ENCODE measurements at places on chromosomes 1 and 21.

DNA sequence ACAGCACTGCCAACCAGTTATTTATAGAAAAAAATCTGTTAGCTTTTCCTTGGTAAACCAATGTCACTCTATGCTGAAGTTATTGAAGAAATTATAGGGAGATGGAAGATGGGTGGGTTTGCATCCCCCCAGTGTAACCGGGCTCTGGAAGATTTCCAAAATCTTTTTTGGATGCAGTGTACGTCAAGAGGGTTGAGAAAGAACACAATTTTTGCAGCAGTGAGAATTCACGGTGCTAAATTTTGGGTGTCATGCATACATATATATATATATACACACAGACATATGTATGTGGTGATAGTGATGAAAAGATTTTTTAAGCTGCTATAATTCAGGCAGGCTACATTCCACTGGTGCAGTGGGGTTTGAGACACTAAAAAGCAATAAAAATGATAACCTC is 91.4 kb upstream of the MAGI3 start:
- no peak for DNase-seq

DNA sequence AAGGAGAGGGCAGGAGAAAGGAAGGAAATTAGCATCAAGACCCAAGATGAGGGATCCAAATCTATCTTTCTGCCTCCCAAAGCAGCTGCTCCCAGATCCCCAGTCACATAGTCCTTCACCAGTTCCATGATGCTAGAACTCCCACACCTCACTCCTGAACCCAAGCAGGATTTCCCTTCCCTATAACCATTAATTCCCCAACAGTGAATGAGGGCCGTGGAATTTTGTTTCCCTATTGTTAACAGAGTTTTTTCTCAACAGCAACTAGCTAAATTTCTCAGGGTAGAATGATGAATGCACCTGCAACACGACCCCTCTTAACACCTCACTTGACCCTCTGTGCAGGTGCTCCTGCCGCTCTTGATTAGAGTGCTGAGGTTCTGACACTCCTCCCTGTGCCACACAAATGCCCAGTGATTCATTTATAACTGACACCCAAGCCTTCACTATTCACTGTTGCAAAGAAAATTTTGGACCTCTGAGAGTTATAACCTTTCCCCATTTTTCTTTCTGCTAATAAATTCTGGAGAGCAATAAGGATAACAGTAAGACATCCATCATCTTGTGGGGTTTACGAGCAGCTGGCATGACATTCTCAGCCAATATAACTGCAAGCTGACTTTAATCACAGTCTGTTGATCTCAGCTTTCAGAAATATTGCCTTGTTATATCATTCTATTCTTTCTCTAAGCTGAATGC is 25.4 kb upstream of the NPL start:
- DNase-seq, result no peak

DNA sequence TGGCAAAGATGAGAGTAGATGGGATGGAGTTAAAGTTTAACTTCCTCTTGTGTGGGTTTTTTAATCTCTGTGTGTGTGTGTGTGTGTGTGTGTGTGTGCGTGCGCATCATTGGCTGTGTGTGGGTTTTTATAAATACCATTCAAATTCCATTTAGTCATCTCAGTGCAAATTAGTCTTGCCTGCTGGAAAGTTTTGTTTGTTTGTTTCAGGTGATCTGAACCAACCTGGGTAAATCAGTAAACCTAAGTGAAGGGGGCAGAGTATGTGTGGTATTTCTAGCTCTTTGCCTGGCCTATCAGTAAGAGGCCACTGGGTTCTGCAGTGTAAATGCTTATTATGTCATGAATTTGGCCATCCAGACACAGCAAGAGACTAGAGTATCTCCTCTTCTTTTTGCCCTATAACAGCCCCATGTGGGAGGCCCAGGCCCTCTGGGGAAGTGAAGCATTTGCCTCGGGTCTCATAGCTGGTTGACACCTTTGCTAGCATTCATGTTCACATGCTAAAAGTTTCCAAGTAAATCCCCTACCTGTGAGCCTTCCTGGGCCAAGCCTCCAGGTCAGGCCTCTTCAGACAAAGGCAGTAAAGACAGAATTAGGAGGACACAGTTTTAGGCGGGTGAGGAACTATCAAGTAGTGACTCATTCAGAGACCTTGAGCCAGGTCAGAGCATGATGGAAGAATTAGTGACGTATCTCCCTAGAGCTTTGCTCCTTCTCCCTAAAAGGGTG is 14.7 kb downstream of the INTS3 start:
- no peak for DNase-seq

DNA sequence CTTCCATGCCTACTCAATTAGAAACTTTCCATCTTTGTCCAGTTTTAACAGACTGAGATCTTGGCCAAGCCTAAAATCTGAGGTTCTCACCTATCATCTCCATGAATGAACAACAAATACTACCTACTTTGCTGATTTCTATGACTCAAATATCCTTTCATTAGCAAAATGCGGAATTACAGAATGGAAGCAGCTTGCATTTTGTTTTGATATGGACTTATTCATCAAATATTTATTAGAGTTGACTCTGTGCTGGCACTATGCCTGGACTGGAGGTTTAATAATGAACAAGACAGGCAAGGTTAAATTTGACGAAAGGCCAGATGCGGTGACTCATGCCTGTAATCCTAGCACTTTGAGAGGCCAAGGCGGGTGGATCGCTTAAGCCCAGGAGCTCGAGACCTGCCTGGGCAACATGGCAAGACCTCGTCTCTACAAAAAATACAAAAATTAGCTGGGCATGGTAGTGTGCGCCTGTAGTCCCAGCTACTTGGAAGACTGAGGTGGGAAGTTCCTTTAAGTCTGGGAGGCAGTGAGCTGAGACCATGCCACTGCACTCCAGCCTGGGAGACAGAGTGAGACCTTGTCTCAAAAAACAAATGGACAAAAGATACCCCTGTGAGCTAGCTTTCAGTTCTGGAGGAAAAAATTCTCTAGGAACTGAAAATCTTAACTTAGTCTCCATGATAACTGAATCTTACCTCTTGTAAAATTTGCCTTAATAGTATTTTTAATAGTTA is 29.4 kb upstream of the SOD1 start:
- DNase-seq, result no peak

GRCh38 chr1:3000671-3001470 is 20.4 kb upstream of the ACTRT2 start:
- DNase-seq, result no peak

GRCh38 chr1:170537798-170538503 is 6.0 kb downstream of the GORAB start:
- DNase-seq, result no peak

- peak; percentile 76 for DNase-seq
These were observed 9.1 kb upstream of the MTFR1L start for GRCh38 chr1:25810341-25811299.

DNA sequence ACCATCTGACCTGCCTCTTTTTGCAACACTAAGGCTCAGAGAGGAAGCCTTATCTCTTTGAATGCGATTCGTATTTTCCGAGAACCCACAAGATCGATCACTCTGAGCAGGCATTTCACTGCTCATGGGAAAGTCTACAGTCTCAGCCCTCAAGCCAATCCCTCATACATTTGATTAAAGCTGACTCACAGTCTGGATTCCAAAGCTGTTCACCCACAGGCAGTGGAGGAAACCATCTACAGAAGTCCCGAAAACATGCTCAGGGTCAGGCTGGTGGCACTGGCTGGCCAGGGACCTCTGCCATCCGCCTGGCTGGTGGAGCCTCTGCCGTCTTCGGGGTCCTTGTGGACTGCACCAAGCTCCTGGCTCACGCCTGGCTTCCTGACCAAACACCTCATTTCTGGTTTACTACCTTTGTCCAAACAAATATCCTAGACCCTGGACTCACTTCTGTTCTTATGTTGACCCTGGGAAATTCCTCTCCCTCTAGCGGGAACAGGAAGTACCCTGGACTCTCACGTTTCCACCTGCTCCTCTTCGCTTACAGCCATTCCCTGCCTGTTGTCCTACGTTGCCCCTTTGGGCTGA is 650.0 kb downstream of the SMYD3 start:
- no peak for DNase-seq

- no peak for DNase-seq
These were observed 7.3 kb downstream of the SYTL1 start for GRCh38 chr1:27348861-27349783.

- no peak for DNase-seq
These were observed 470.2 kb downstream of the DISC1 start for GRCh38 chr1:232096751-232097150.

DNA sequence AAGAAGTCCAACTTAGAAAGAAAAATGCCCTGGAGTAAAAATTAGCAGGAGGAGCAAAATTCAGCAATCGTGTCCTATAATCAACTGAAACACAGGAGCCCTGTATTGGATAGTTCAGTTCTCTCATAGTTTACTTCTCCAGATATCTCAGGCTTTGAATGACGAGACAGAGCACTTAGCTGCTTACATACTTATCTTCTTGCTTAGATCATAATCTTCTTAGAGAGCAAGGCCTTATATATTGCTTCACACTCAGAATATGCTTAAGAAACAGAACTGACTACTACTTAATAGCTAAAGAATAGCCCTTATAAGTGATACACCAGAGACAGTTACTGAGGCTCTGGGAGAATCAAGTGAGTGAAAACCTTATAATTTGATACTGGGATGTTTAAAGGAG is 38.9 kb downstream of the TOR3A start:
- no peak for DNase-seq

- no peak for DNase-seq
These were observed 25.2 kb downstream of the MAPKAPK2 start for GRCh38 chr1:206709772-206710459.

- no peak for DNase-seq
These were observed 135.9 kb upstream of the CHRM3 start for GRCh38 chr1:239250353-239251035.

- DNase-seq, result no peak
These were observed 6.2 kb downstream of the MAP1LC3C start for GRCh38 chr1:241992734-241993133.

DNA sequence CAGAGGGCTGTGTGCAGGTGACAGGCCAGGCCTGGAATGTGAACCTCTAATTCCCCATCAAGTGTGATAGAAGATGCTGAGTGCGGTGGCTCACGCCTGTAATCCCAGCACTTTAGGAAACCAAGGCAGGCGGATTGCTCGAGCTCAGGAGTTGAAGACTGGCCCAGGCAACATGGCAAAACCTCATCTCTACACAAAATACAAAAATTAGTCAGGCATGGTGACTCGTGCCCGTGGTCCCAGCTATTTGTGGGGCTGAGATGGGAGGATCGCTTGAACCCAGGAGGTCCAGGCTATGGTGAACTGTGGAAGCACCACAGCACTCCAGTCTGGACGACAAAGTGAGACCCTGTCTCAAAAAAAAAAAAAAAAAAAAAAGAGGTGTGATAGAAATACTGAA is 40.1 kb upstream of the PUM1 start:
- no peak for DNase-seq

- no peak for DNase-seq
These were observed 1085.7 kb downstream of the NCAM2 start for GRCh38 chr21:22083899-22084298.

DNA sequence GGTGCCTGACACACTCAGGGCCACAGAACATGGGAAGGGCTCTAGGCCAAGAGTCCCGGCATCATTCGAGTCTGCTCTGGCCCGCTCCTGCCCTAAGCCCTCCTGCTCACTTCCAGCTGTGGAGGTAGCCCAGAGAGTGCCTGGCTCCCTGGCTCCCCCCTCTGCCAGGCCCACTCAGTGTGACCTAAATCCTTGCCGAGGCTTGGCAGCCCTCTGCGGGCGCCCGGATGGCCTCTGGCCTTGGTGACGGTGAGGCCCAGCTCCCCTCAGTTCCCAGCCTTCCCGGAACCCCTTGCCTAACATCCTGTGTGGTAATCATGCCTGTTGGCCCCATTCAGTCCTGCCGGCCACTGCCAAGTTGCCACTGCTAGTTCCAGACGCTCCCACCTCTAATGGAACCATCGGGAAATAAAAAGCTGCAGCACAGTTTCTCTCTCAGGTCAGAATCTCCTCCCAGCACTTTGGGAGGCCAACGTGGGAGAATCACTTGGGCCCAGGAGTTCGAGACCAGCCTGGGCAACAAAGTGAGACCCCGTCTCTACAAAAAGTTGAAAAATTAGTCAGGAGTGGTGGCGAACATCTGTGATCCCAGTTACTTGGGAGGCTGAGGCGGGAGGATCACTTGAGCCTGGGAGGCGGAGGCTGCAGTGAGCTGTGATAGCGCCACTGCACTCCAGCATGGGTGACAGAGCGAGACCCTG is 1.2 kb upstream of the H6PD start:
- no peak for DNase-seq

DNA sequence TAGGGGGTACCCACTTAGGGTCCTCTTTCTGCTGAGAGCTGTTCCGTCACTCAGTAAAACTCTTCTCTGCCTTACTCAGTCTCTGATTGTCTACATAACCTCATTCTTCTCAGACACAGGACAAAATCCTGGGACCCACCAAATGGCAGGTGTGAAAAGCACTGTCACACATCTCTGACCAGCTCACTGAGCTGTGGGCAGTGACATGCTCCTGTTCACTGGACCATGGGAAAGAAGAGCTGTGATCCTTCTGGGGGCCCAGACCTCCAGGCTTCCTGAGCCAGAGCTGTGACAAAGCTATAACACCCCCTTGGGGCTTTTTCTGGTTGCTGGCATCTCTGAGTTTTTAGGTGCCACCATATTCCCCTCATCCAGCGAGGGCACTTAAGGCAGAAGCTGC is 115.7 kb downstream of the NTPCR start:
- DNase-seq, result no peak

GRCh38 chr1:160739098-160739511 is at the start of gene SLAMF7:
TSS of gene SLAMF7 (plus strand) at chr1:160739247. CDS start at chr1:160739302, 55 bp downstream.
- DNase-seq, result no peak

DNA sequence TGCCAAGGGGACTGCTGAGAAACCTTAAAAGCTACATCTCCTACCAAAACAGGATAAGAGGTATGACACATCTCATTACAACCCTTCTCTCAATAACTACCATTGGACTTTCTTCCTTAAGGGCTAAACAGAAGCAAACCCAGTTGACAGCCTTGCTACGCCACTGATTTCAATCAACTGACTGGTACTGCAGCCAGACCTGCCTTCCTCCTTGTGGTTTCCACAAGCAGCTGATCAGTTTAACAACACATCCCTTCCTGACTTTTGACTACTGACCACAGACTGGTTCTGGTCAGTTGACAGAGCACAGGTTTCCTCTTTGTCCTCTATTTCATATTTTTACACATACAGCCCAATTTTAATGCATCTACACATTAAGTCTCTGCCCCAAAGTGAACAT is 108.8 kb downstream of the ADAMTS1 start:
- no peak for DNase-seq

DNA sequence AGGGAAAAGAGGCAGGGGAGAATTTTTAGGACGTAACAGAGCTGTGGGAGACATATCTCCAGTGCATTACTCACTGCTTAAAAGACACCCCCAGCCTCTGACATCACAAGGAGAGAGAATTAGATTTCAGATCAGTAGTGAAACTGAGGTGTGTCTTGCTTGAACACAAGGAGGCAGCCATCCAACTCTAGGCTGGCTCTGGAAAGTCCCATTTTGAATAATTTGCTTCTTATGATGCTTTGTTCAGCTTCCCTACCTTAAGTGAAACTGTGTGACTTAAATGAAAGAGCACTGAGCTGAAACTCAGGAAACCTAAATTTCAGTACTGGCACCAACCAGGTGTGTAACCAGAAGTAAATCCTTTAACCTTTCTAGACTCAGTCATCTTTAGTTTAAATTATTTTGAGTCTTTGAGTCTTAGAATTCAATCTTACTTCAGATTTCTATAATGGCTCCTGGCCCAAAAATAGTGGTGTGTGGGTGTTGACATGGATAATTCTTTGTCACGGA is 251.6 kb upstream of the SGIP1 start:
- DNase-seq, result peak; percentile 64

Measured in stimulated activated CD4-positive, alpha-beta T cell treated with anti-CD3 and anti-CD28 coated beads, Interleukin-15, amount 100 ng/mL, for 48 hours (primary cell).